ENCODE measurements at places on chromosomes 13 and 19.

GRCh38 chr19:5676105-5676771 lies 4.1 kb downstream of the MICOS13 start:
- DNase-seq: no peak

DNA sequence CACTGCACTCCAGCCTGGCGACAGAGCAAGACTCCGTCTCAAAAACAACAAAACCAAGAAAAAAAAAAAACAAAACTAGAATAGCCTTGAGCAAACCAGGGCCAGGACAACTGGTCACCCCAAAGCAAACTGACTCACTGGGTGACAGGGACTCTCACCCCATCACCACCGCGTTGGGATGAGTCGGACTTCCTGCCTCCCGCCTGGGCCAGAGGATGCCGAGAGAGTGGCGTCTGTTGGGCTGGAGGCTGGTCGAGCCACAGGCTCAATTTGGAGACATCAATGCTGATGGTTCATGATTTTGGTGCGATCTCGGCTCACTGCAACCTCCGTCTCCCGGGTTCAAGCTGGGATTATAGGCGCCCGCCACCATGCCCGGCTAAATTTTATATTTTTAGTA lies 11.6 kb downstream of the TMPRSS9 start:
- DNase-seq: peak; percentile 70

DNA sequence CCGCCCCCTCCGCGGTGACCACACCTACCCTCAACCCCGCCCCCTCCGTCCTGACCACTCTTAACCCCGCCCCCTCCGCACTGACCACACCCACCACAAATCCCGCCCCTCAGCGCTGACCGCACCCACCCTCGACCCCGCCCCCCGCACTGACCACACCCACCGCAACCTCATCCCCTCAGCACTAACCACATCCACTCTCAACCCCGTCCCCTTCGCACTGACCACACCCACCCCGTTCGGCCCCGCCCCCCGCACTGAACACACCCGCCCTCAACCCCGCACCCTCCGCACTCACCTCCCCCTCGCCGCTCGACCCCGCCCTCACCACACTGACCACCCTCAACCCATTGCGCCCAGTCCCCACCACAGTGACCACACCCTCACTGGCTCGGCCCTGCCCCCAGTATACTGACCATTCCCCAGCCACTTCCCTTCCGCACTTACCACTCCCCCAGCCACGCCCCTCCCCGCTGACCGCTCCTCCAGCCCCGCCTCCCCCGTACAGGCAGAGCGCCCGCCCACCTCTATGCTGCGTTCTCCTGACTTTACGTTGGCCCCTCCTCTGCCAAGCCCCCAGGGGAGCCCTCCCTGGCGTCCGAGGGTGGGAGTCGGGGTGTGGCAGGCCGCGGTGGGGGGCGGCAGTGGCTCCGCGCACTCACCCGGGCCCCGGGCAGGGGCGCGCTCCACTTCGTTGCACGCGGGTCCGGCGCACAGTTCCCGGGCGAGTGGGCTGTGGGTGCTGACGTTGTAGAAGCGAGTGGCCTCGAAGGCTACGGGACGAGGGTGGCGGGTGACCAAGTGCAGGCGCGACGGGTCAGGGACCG lies 8.4 kb downstream of the F2RL3 start:
- peak; percentile 84 for DNase-seq

- peak; percentile 43 for DNase-seq
Measured at GRCh38 chr19:48969276-48970138, 4.4 kb downstream of the FTL start.

- DNase-seq: peak; percentile 33
Measured at GRCh38 chr13:30415430-30416030, 6.8 kb upstream of the UBE2L5 start.

DNA sequence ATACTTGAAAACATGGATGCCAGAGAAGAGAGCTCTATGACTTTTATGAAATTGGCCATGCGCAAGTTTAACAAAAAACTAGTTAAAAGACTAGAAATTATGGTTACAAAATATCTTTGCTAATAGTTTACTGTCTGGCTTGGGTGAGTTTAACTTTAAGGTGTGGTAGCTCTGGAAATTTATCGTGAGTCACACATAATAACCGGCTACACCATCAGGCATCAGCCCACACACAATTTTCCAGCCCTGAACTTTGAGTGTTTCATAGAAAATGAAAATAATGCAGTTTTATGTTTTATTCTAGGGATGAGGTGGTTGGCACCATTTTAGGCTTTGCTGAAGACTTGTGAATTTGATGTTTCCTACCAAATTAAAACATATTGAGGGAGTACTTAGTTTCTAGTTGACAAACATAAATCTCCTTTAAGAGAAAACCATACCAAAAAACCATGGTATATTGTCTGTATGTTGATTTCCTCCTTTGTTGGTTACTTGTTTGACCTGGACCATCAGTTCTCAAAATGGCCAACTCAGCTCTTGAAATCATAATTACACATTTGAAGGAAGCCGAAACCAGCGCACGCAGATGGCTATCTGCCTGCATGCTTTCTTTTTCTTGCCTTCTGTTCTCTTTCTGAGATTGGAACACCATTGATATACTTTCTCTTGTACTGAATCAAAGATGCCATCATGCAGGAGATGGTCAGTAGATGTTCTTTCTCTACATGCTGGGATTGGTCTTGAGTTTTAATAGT lies 125.1 kb downstream of the AKAP11 start:
- no peak for DNase-seq

GRCh38 chr13:62450759-62451158 lies 1035.1 kb upstream of the PCDH20 start:
- DNase-seq: no peak

- no peak for DNase-seq
Measured at GRCh38 chr19:40383668-40384248, 6.2 kb downstream of the HIPK4 start.

GRCh38 chr13:26710166-26710565 lies 50.4 kb downstream of the GPR12 start:
- no peak for DNase-seq

DNA sequence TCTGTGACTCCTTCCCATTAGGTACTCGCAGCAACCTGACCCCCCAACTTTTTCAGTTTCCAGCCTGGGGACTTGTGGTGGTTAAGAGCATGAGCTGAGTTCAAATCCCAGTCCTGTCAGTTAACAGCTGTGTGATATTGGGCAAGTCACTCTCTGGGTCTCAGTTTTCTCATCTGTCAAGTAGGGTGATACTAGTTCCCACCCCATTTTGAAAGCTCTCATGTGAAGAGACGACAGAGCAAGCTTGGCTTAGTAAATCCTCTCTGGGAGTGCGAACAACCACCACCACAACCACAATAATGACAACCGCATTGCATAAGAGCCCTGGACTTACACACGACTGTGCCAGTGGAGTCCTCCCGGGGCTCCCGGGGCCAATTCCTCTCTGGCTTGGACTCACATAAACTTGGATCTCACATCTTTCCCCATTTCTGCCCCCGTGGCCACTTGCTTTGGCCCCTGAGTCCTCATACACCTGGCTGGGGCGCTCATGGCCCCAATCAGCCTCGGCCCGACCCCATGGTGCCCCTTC lies 454 bp downstream of the BLVRB start:
- peak; percentile 70 for DNase-seq

DNA sequence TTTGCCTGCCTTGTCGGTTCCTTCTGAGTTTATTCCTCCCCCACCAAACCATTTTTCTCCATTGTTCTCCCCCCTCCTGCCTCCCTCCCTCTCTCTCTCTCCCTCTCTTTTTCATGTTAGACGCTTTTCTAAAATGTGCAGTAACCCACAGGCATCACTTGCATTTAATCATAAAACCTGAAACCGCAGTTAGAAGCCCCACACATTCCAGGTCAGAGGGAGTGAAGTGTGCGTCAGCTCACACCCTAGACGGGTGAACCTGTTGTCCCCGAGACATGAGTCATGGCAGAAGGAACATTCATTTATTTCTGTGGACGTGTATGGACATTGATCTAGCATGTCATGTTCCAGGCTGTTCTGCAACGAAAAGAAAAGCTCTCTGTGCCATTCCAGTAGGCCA lies 19.9 kb downstream of the ONECUT3 start:
- DNase-seq: no peak

GRCh38 chr19:39246951-39247669 lies 1.5 kb downstream of the IFNL4 start:
- peak; percentile 23 for DNase-seq

DNA sequence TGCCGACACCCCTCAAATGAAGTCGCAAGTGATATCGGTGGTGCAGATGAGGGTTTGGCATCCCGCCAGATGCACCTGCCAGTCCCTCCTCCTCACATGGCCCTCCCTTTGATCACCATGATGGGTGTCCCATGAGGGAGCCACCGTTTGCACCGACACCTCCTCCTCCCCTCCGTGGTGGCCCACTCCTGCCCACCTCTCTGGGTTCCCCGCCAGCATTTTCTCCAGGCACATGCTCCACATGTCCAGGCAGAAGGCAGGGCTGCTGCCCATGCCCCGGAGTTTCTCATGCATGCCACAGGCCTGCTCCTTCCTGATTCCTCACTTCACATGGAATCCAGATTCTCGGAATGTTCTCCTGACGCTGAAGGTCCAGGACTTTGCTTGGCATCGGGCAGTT lies 49.3 kb downstream of the COL4A2 start:
- DNase-seq: no peak

GRCh38 chr19:40831502-40832430 lies 18.5 kb downstream of the CYP2A6 start:
- DNase-seq: peak; percentile 93

GRCh38 chr13:44004878-44005277 lies 125.2 kb downstream of the LACC1 start:
- DNase-seq: peak; percentile 64

- DNase-seq: peak; percentile 64
Measured at GRCh38 chr13:93771782-93772181, 545.2 kb downstream of the GPC6 start.

DNA sequence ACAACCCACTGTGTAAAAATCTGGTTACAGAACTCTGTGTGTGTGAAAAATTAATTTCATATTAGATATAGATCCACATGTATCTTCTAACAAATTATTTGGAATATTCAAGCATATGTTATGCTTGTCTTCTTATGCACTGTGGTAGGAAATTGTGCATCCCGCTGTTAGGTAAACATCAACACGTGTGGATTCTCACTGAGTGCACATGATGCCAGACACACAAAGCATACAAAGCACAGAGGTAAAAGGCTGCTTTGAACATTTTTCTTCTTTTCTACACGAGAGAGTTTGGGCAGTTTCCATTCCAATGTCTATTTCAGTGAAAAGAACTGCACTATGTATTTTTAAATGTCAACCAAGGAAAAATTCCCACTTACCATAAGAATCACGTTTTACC lies 354.9 kb downstream of the PCDH9 start:
- DNase-seq: no peak

DNA sequence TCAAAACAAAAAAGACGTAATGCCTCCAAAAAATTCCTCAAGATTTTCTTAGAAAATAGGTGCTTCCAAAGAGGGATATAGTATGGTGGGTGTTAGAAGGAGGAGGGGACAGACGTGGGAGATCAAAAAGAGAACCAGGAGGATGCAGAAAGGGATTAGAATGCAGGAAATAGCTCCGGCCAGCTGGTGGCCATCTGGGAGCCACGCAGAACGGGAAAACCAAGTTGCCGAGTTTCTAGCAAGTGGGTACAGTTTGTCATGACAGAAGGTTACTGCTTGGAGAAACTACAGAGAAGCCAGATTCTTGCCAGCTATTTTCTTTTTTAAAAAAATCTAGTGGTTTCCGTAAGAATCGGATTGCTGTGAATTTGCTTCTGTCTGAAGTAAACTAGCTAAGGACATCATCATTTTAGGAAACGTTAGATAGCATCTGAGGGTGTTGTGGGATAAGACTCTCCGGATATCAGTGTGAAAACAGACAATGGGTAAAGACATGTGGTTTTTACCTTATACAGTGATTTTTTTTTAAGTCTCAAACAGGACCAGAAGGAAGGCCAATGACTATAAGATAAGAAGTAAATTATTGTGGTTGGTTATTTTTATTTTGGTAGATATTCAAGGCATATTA lies 104.9 kb downstream of the HSPH1 start:
- no peak for DNase-seq

GRCh38 chr19:11361037-11361770 lies 6.0 kb downstream of the PLPPR2 start:
- DNase-seq: no peak
